ENCODE measurements at places on chromosomes 16 and 17.

DNA sequence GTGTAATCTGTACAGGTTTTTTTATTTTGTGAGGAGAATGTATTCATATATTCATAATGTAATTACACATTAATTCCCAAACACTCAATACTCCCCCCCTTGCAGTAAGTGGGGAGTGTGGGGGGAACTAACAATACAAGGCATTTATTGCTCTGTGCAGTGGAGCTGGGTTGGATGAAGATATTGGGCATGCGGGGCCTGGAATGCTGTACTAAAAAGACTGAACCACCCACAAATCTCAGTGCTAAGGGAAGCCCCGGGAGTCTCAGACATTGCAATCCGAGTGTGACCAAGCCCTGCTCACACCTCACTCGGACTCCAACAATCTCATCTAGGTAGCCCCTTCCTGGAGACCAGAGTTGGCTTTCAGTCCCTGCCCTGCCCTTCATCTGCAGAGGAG is 6.0 kb downstream of the PLLP start:
- no peak for DNase-seq

GRCh38 chr17:43363181-43363925 is 35.4 kb upstream of the ARL4D start:
- no peak for DNase-seq

- no peak for DNase-seq
These were observed 16.9 kb downstream of the OTOP3 start for GRCh38 chr17:74952431-74953133.

- DNase-seq = no peak
These were observed 20.4 kb upstream of the KDM8 start for GRCh38 chr16:27182906-27183405.

GRCh38 chr17:74408815-74409214 is 23.1 kb upstream of the GPRC5C start:
- no peak for DNase-seq

Measured in CD4-positive, alpha-beta T cell treated with Interleukin-1 beta for 1 hour (primary cell).